ENCODE measurements at places on chromosomes 7 and 10.

GRCh38 chr10:132939957-132940790 lies 2.2 kb downstream of the CFAP46 start:
- no peak for DNase-seq

DNA sequence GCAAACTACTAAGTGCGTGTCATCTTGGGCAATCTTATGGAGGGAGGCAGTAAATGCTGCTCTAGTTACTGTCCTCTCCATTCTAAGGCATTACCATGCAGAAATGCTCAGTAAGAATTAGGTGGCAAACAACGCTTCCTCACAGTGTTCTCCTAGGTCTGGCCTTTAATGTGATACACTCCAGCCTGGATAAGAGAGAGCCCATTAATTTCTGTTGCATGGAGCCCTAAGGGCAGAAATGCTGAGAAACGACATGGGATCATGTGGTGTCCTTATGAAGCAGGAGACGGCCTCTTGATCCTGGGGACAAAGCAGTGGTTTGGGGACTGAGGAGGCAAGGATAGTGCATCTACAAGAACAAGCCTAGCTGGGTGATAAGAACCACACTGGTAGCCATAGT lies 44.0 kb downstream of the SLC25A13 start:
- no peak for DNase-seq

DNA sequence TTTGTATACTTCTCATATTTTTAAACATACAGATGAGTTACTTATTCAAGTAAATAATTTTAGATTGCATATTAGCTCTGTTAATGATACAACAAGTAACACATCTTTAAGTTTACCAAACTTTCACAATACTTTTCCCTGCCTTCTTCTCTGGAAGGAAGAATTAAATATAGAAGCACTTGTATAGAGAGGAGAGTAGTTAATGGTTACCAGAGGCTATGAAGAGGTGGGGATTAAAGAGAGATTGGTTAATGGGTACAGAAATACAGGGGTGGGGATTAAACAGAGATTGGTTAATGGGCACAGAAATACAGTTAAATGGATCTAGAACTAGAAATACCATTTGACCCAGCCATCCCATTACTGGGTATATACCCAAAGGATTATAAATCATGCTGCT lies 20.0 kb upstream of the UCN3 start:
- DNase-seq = no peak

GRCh38 chr10:112858986-112859651 lies 90.9 kb upstream of the TCF7L2 start:
- no peak for DNase-seq

GRCh38 chr7:102310414-102310815 lies 23.7 kb downstream of the SH2B2 start:
- DNase-seq = no peak

DNA sequence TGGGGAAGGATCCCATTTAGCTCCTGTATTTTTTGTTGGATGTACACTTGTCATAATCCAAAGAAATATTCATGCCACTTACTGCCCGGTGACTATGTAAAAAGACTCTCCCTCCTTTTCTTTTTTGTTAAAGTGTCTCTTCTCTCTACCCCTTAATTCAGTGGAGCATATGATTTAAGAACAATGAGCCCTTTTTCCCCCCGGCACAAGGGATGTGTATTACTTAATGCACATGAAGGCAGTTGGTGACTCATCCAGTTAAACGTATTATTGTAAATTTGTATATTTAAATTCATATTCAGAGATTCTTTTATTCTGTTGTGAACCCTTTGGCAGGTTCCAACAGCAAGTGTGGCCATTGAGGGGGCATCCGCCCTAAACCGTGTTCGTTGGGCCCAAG lies 241.9 kb downstream of the SLC25A13 start:
- DNase-seq = no peak

GRCh38 chr10:77159538-77160110 lies 478.0 kb downstream of the KCNMA1 start:
- no peak for DNase-seq

- DNase-seq = no peak
Observed at GRCh38 chr7:73995330-73995729, 32.6 kb upstream of the ELN start.

DNA sequence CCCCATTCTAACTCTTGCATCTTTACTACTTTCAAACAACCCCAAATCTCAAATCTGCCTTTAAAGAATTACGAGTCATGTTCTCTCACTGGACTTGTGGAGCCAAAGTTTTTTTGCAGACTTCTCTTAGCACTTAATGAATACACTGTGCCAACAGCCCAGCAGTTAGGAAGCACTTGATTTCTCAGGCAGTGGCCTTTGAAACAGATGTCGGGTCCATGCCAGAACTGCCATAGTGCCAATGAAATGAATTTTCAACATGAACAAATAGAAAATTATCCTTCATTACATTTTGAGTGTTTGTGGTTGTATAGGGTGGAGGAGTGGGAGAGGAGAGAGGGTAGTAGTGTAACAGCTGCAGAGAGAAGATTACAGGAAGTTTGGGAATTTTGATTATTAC lies 5.9 kb downstream of the BORCS7 start:
- no peak for DNase-seq

- DNase-seq = no peak
Observed at GRCh38 chr10:131075218-131075770, 236.2 kb downstream of the TCERG1L start.

GRCh38 chr7:100490483-100491191 lies 6.9 kb downstream of the NYAP1 start:
- no peak for DNase-seq

DNA sequence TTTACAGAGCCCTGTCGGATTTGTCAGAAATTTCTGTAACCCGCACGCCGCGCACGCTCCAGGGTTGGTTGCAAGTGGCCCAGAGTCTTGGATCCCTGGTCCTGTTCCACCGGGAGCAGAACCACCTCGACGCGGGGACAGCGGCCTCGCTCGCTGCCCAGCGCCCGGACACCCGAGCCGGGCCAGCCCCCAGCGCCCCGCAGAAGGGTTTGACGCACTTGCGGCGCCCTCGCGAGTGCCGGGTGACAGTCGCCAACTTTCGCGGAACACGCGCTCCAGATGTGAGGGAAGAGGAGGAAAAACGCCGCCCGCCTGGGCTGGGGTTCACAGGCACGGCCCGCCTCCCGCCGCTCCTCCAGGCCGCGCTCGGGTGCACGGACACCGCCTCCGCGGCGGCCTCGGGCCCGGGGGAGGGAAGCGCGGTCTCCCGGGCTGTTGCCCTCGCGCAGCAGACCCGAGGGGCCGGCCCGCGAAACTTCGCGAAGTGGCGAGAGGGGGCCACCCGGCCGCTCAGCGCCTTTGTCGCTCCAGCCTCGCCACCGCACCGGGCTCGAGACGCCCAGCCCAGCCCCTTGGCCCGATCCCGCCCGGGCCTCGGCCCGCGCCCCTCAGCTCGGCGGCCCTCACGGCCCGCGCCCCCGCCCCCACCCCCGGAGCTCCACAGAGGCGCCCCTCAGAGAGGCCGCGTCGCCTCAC lies 514 bp downstream of the RNF216 start:
- no peak for DNase-seq

GRCh38 chr10:132506711-132507408 lies 30.7 kb upstream of the INPP5A start:
- DNase-seq = no peak

DNA sequence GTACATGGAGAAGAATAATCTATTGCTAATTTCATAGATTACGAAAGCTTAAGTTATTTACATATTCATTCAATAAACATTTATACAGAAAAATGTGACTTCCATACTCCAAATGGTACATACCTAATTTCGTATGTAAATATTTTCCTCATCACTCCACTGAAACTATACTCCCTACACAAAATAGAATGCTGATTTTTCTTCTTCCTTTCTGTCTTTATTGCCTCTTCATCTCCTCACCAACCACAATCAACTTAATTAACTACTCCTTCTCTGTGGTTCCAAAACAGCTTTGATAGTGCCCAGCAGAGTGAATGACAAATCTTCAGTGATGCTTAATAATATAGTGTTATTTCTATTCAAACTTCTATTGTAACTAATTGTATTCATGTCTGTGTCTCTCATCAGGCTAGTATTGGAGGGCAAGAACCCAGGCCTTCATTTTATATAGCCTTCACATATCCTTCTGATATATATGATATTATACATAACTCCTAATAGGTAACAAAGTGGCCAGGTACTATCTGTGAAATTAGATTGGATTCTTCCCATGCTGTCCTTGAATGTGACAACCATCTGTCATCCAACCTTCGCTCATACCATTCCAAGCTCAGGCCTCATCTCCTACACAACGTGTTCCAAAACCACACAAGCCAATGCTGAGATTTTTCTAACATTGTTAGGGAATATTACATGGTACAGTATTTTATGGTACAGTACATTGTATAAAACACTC lies 5.3 kb downstream of the ITGB1 start:
- no peak for DNase-seq

DNA sequence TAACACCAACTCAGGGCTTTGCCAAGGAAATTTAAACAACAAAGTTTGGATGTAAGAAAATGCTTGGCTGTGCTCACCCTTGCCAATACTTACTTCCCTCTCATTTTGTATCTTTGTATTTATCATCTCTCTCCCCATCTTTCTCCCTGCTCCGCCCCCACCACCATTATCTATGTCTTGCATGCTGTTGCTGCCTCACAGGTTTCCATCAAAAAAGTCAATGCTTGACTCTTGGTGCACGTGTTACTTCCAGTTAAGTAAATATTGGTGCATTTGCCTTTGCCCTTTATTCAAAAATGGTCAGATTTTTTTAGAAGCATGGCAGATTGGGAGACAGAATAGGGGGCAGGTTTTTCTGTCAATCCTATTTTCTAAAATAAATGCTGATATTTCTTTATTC lies 626.0 kb downstream of the ACTR3B start:
- no peak for DNase-seq

GRCh38 chr10:91566115-91566514 lies 66.8 kb downstream of the PPP1R3C start:
- DNase-seq = no peak

GRCh38 chr10:30459283-30459682 lies 25.3 kb downstream of the MAP3K8 start:
- no peak for DNase-seq

DNA sequence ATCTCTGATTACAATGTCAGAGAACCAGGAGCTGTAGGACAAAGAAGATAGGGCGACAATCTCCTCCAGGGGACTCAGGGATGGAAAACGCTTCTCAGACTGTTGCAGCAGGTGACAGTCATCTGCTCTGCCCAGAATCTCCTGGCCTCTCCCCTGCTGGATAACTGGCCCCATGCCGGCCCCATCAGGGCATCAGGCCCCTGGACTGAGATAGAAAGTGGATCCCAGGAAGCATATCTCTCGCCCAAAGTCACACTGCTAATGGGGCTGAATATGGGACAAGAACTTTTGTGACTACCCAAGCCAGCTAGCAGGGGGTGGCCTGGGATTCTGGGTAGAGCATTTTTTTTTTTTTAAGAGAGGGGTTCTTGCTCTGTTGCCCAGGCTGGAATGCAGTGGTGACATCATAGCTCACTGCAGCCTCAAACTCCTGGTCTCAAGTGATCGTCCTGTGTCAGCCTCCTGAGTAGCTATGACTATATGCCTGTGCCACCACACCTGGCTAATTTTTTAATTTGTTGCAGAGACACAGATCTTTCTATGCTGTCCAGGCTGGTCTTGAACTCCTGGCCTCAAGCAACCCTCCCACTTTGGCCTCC lies 20.5 kb upstream of the MLXIPL start:
- no peak for DNase-seq

DNA sequence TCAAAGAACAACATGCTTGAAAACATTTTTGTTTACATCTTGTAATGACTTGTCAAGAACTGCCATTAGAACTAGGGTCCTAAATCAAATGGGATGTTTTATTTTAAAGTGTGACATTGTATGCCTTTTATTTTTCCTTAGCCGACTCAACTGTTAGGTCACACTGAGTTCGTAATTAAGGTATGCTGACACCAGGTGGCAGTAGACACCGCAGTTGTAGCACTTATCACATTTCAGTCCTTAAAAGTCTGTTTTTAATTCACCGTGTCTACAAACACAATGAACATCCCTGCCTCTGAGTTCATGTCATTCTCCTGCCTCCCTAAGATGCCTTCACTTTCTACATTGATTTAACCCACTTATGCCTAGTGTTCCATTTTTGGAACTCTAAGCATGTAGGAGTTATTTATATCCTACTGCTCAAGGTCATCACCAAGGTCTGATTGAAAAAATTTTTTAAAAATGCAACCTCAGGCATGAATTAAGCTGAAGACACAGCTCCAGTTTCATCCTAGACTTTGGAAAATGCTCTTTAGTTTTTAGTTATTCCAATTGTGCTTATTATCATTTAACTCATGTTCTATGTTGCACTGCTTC lies 186.1 kb downstream of the BMPER start:
- DNase-seq = no peak

- DNase-seq = peak; percentile 91
Observed at GRCh38 chr7:48298779-48299178, 127.5 kb downstream of the ABCA13 start.

GRCh38 chr7:140697447-140698143 lies 1.1 kb downstream of the NDUFB2 start:
- DNase-seq = no peak

DNA sequence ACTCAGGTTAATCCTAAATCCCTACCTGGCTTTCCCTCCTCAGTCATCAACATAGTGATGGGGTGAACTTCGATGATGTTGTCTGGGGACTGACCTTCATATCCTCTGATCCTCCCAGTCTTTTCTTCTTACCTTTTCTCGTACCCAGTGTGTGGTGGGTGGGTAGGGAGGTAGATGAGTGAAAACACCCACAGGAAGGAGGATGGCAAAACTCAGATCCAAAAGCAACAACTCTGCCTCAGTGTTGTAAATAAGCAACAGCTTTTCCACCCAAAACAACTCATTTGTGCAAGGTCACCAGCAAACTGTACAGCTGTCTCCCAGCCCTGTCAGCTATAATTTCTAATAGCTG lies 38.6 kb downstream of the VOPP1 start:
- DNase-seq = no peak

DNA sequence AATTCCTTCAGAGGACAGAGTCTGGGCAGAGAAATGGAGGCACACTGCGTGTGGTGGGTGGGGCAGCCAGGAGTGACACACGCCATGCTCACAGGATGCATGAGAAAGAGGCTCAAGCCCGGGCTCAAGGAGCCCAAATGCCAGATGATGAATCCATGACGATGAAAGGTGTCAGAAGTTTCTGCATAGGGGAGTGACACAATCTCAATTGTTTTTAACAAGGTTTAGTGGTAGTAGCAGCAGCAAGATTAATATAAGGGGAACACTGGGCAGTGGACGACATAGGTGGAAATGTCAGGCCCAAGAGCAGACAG lies 126.1 kb downstream of the TNS3 start:
- no peak for DNase-seq

- no peak for DNase-seq
Observed at GRCh38 chr7:132255115-132255797, 321.0 kb downstream of the PLXNA4 start.
